Activated gamma-delta T cell treated with Interleukin-2 at 50 U/mL for 16 hours (primary cell): ENCODE measurements at places on chromosomes 13 and 19.
A peak's percentile ranks its signal among the peaks of the same experiment; 100 is the strongest.

DNA sequence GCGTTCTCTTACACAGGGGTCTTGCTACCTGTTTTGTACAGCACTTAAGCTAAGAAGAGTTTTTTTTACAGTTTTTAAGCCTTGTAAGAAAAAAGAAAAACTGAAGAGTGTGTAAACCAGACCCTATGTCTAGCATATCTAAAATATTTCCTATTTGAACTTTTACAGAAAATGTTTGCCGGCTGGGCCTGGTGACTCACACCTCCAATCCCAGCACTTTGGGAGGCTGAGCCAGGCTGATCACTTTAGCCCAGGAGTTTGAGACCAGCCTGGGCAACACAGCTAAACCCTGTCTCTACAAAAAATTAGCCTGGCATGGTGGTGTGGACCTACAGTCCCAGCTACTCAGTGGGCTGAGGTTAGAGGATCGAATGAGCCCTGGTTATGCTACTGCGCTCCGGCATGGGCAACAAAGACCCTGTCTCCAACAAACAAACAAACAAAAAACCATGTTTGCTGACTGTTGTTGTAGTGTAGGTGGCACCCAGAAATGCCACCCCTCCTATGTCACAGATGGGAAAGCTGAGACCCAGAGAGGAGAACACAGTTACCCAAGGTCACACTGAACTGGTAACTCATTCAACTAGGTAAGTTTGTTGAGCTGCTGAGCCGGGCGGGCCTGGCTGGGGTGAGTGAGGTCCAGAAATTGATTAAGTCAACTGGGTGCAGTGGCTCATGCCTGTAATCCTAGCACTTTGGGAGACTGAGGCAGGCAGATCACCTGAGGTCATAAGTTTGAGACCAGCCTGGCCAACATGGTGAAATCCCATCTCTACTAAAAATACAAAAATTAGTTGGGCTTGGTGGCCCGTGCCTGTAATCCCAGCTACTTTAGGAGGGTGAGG lies 1.9 kb upstream of the VASP start:
- DNase-seq: no peak

GRCh38 chr13:25871389-25872125 lies 180.3 kb downstream of the SHISA2 start:
- no peak for DNase-seq

- DNase-seq: no peak
Observed at GRCh38 chr13:37997641-37998040, 128.1 kb upstream of the TRPC4 start.

DNA sequence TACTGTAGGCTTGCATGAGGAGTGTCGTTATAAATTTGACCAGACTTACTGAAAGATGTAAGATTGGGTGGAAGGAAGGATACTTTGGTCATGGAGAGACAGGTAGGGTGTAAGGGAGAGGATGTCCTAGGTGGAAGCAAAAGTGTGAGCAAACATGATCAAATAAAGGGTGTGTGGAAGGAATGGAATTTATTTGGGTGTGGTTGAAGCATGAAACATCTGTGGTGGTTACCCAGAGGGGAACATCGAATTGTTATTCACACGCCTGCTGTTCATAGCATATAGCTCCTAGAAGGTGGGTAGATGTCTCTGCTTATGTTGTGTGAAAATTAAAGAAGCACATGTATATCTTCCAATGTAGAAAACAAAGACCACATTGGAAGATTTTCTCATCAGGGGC lies 157.7 kb downstream of the ATP8A2 start:
- no peak for DNase-seq

- no peak for DNase-seq
Observed at GRCh38 chr13:114076329-114077090, 55.9 kb downstream of the RASA3 start.

- no peak for DNase-seq
Observed at GRCh38 chr13:113845723-113846635, 17.9 kb downstream of the GAS6 start.

DNA sequence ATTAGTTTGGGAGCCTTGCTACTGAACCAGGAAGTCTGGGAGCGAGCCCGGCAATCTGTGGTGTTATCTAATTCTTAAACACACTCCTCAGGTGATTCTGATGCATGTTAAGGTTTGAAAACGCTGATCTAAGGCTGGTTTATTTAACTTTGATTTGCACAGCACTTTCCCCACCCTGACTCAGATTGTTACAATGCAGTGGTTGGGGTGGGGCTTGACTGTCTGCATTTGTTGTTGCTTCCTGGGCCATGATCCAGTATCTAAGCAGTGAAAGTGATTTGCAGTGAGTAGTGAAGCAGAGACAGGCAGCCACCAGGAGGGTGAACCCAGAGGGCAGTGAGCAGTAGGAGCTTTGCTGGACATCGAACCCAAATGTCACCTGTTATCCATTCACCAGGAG lies 81.6 kb upstream of the ARGLU1 start:
- DNase-seq: no peak

- DNase-seq: no peak
Observed at GRCh38 chr13:42041684-42042035, 6.8 kb upstream of the DGKH start.

DNA sequence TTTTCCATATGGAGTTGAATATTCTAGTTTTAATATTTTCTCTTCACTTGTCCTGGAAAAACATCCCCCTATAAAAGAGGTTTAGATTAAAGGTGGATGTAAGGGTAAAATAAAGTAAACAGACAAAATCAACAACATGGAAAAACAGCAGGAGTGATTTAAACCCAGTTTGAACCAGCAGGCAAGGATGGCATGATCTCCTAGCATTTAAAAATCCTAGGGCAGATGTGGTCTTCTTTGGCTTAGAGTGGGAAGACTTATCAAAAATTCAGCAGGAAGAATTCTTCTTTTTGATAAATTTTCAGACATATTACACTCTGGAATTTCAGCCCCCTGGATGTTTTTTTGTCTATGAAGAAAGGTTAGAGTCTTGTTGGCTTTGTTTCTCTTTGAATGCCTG lies 36.5 kb downstream of the CLEC17A start:
- DNase-seq: no peak

GRCh38 chr19:3969435-3970312 lies 1.2 kb downstream of the DAPK3 start:
- DNase-seq: no peak

DNA sequence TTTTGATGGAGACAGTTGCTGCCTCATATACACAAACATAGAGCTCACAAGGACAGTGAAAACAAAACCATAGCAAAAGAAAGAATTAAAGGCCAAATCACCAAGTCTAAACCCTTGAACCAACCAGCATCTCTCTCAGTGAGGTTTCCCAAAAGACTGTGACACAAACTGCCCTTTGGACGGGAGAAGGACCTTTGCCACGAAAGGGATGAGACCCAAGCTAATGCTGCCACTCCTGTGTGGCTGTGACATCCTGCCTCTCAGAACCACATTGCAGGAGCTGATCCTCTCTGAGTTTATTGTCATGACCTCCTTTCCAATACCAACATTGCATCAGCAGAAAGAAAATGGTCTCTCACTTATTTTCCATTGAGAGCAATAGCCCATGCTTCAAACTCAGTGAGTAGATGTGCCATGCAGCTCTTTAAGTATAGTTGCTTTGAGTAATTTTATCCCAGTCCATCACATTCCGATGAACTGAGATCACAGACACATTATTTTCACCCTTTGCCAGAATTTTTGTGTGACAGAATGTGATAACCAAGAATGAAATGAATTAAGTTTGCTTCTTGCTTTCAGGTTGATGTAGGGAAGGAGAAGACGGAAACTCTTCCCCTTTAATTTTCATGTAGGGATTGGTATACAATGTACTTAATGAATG lies 133.5 kb upstream of the IRS2 start:
- DNase-seq: no peak

- DNase-seq: no peak
Observed at GRCh38 chr13:97758317-97758716, 195.2 kb upstream of the IPO5 start.

DNA sequence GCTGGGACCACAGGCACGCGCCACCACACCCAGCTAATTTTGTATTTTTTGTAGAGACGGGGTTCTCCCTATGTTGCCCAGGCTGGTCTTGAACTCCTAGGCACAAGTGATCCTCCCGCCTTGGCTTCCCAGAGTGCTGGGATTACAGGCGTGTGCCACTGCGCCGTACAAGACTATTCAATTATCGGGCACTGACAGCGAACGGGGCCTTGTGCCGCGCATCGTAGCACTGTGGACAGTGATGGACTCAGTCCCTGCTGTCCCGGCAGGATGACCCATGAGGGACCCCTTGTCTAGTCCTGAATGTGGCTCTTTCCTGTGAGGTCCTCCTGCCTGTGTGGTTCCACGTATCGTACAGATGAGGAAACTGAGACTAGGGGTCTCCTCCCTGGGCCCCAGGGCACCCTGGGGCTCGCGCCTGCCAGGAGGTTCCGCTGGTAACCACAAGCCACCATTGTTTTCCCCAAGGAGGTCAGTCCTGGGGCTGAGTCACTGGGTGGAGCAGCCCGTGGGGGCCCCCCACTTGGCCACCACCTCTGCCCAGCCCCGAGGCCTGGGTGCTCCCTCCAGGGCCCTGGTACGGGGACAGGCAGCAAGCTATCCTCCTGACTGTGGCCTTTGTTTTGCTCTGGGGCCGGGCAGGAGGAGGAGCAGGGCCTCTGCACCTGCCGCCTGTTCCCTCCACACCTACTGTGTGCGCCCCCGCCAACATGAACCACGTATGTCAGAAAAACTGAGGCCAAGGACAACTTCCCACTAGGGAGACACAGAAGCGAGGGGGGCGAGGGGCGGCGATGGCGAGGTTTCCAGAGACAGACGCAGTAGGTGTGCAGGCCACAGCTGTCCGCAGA lies 2.9 kb upstream of the TCF3 start:
- no peak for DNase-seq

- no peak for DNase-seq
Observed at GRCh38 chr13:95388420-95389079, 87.3 kb upstream of the ABCC4 start.

GRCh38 chr19:5651361-5651760 lies 28.5 kb downstream of the SAFB start:
- no peak for DNase-seq

GRCh38 chr13:43085545-43085944 lies 62.2 kb downstream of the DNAJC15 start:
- no peak for DNase-seq

GRCh38 chr13:50205581-50205980 lies 190.3 kb downstream of the KCNRG start:
- DNase-seq: no peak

DNA sequence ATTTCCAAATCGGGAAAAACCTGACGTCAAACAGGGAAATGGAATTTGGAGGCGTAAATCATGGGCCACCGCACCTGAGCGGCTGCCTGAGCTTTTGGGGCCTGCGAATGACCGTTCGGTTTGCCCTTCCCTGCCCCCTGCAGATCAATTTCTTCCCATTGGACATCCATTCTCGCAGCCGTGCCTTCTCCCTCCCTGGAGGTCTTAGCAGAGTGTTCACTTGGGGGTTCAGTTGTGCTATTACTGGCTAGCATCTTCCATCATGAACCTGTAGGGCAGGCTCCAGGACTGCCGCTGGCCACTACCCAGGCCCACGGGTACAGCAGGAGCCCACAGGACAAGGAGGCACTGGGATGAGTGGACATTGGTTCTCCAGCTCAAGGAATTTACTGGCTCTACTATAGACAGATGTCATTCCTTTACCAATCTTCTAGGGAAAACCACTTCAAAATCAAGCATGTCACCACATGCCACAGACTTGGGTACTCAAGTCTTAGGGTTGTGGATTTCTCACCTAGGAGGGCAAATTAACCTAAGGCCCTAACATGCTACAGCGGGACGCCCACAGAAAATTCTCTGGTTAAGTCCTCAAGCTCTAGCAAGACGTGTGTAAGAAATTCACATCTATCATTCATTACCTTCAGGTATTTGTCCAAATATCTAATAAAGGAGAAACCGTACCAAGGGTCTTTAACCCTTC lies 75.5 kb downstream of the COL4A1 start:
- no peak for DNase-seq

DNA sequence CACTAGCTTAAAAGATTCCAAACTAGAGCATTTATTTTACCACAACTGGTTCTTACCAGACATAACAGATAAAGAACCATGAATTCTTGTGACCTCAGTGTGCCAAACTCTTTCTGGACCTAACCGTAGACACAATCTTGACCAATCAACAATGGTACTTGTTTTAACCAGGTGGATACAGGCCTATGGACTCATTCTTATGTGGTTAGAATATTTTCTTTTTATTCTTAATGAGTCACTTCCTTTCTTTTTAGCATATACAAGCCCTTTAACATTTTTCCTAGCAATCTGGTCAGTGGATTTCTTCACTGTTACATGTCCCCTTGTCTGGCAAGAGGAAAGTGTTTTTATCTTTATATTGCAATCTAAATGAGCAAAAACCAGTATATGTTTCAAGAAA lies 792.1 kb upstream of the SPRY2 start:
- DNase-seq: no peak

GRCh38 chr13:58126496-58126895 lies 495.0 kb downstream of the PCDH17 start:
- DNase-seq: no peak

DNA sequence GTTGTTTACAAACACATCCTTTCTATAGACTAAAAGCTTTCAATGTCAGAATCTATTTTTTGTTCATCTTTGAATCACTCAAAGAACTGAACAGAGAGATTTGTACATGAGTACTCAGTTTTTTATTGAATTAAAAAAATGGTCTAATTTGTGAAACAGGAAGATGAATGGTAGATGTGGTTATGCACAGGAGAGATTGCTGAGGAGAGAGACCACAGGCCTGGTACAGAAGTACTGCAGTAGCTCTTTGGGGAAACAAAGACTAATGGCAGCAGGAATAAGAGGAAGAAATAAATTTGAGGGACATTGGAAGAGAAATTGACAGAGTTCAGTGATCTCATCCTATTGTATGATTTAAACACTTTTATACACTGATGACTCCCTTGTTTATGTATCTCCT lies 222.0 kb upstream of the ARGLU1 start:
- no peak for DNase-seq

- DNase-seq: peak; percentile 22
Observed at GRCh38 chr19:48683349-48683748, 10.5 kb upstream of the NTN5 start.

GRCh38 chr13:20232556-20233277 lies 598 bp upstream of the GJB6 start:
- no peak for DNase-seq
